ENCODE measurements at places on chromosomes 6 and 20. TPM values are rescaled to one million over a fixed set of nuclear protein-coding genes. Genes with fewer than 3 reads are reported as not detected.

CDH4 gene
- total RNA-seq = 4.8 TPM

DSP gene
- 54.6 TPM for total RNA-seq

CLDN20 gene
- 0.29 TPM for total RNA-seq

KCNK15 gene
- total RNA-seq = 0.23 TPM

RIPPLY2 gene
- not detected for total RNA-seq

HLA-C gene
- total RNA-seq = 125 TPM

NOX3 gene
- 2.1 TPM for total RNA-seq

SIRPG gene
- total RNA-seq = 0.18 TPM

NKAPL gene
- total RNA-seq = 1.6 TPM

ECI2 gene
- total RNA-seq = 50.7 TPM

ESR1 gene
- 3.5 TPM for total RNA-seq

KIF25 gene
- total RNA-seq = 0.18 TPM

GINS1 gene
- total RNA-seq = 8.0 TPM

SCRT2 gene
- total RNA-seq = not detected

PACSIN1 gene
- 0.29 TPM for total RNA-seq

ZBTB46 gene
- total RNA-seq = 26.4 TPM

SLC22A1 gene
- total RNA-seq = 1.3 TPM

HMGA1 gene
- total RNA-seq = 50.6 TPM

DYNLRB1 gene
- 72.3 TPM for total RNA-seq

SIRPB2 gene
- total RNA-seq = 5.5 TPM
